Hematopoietic multipotent progenitor cell treated with erythropoietin and hydrocortisone succinate and interleukin-3 and kit ligand, for 4 days (in vitro differentiated cells): ENCODE measurements at places on chromosomes 6 and 20.
A peak's percentile ranks its signal among the peaks of the same experiment; 100 is the strongest.

DNA sequence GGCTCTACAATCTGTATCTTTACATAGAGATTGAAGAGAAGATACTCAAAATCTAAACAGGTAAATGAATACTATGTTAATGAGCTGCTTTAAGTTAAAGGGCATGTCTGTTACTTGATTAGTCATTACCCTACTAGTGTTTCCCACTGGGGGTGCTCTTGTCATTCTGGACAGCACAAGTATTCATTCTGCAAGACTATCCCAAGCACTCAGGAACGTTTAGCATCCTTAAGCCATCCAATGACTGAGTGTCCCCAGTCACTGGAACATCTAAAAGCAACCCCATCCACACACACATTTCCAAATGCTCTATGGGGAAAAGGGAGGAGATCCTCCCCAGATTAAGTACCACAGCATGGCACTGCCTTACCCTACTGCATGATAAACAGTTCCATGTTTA, 25.7 kb downstream of the EZR start:
- DNase-seq = peak; percentile 72

GRCh38 chr6:33693186-33694105, 18.1 kb downstream of the UQCC2 start:
- peak; percentile 22 for DNase-seq

GRCh38 chr6:13654496-13654895, 39.4 kb downstream of the NOL7 start:
- no peak for DNase-seq

DNA sequence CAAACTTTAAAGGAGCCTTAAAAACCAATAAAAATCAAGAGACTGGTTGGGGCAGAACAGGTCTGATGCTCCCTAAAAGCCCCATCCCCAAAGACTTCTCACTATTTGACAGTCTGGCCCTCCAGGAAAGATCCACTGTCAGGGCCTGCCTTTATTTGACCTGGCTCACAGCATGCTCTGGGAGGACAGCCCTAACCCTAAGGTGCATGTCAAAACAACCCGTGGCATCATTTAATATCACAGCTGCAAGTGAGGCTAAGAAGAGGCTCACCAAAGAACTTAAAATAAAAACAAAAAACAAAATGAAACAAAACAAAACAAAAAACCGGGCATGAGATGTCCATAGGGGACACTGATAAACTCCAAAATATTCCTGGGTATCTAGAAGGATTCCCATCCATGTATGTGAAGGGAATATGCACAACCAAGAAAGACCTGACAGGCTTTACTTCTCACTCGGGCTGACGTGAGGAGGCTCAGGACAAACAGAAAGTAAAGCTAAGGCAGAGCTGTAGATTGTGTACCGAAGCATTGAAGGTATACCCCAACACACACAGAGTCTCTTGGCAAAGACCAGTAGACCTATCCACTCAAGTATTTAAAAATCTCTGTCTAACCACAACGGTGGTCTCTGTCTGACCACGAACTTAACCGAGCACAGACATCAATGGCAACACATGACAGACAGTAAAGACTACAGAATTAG, 57.3 kb downstream of the AHI1 start:
- DNase-seq = no peak

DNA sequence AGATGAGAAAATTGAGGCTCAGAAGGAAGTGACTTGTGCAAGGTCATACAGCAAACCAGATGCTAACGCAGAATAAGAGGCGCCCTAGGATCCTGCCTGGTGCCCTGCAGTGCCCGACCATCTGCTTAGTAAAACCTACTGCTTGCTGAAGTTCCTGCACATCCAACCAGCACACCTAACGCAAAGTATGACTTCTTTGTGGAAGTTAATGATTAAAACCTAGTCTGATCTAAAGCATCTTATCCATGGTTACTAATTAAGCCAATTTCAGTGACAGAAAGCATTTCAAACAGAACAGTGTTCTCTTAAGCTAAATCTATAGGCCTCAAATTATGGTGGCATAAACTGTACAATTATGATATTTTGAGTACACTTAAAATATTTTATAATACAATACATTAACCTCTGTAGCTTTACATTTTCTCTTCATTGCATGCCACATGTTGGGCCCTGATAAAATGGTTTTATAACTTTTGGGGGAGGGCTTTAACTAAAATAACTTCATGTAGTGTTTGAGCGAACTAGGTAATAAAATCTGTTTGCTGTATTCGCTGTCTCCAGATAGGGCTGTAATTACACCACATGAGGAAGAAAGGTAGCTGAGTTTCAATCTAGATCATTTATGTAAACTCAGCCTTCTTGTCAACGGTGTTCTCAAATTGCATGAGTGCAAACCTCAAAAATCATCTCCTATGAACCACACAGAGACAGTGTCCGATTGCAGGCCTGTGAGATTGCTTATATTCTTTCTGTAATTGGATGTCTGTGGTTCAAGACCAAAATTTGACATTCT, 37.5 kb upstream of the BEND3 start:
- no peak for DNase-seq

- peak; percentile 74 for DNase-seq
Measured at GRCh38 chr6:138593124-138593877, 94.0 kb upstream of the NHSL1 start.

DNA sequence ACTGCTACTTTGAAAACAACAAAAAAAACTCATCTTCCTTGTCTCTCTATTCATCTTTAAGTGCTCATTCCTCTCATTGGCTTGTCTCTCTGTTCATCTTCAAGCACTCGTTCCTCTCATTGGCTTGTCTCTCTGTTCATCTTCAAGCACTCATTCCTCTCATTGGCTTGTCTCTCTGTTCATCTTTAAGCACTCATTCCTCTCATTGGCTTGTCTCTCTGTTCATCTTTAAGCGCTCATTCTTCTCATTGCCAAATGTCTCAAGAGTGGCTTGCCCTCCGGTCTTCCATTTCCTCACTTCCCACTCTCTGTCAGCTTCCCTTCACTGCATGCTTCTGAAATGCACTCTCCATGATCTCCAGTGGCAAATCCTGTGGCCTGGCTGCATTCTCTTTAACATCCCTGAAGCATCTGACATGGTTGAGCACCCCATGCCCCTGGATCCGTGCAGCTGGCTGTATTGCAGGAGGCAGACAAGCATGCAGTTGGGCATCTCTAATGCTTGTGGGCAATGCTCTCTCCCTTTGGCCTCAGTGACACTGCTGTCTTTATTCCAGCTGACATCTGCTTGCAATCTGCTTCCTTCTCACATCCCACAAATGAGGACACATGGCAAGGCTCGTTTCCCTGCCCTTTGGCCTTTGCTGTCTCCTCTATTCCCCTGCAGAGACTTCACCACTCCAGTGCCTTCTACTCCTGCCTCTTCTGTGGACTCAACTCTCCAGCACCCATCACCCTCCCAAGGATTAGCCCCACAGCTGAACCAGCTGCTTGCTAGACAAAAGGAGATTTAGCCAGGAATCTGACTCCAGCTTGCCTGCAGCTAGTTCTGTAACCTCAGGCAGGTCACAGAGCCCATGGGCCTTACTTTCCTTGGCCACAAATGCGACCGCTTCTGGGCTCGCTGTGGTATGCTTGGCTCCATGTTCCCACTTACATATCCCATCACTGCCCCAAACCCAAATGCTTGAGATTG, 143.2 kb upstream of the SNX9 start:
- no peak for DNase-seq

DNA sequence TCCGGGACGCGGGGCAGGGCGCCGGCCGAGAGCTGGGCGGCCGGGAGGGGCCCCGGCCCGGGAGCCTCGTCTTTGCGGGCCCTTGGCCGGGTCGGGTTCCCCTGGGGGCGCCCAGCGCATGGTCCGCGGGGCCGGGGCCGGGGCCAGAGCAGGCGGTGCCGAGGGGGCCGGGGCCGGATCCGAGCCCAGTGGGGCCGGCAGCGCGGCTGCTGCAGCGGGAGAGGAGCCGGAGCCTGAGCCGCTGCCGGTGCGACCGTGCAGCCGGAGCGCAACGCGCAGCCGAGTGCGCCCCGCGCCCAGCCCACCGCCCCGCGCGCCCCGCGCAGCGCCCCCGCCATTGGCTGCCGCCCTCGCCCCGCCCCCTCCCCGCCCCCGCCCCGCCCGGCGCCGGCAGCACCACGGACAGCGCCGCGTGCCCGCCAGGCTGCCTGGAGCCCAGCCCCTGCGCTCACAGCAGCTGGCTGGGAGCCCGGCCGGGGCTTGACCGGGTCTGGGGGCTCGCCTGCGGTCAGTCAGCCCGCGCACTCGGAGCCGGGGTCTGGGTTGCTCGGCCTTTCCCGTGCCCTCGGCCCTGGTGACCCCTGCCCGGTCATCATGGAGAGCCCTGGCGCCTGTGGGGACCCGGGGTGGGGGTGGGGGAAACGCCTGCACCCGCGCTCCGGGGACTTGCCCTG, at the start of gene HRH3:
HRH3 (minus strand) TSS at position 287 of the 674 bp plus-strand sequence. CDS start 308 bp downstream, outside the sequence.
- DNase-seq = peak; percentile 72

GRCh38 chr20:29079769-29080690, 2177.4 kb upstream of the DEFB115 start:
- DNase-seq = peak; percentile 62

DNA sequence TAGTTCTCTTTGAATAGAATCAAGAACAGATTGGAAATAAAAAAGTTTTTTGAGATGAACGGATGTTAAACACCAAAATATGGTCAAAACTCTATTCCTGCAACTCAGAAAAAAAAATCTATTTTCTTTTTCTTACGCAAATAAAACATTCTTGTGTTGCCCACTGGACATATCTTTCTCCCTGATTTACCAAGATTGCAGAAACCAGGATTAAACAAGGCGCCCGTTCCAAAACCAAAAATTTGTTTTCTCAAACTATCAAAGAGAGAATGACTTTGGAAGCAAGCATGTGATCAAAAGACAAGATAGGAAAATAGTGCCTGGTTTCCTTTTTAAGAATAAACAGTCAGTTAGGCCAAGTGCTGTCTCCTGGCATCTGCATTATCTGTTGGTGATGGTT, 273.1 kb downstream of the CLIC5 start:
- no peak for DNase-seq

- no peak for DNase-seq
Measured at GRCh38 chr6:160398674-160399271, 50.6 kb downstream of the SLC22A3 start.

- no peak for DNase-seq
Measured at GRCh38 chr20:17327185-17328148, 100.6 kb downstream of the PCSK2 start.

DNA sequence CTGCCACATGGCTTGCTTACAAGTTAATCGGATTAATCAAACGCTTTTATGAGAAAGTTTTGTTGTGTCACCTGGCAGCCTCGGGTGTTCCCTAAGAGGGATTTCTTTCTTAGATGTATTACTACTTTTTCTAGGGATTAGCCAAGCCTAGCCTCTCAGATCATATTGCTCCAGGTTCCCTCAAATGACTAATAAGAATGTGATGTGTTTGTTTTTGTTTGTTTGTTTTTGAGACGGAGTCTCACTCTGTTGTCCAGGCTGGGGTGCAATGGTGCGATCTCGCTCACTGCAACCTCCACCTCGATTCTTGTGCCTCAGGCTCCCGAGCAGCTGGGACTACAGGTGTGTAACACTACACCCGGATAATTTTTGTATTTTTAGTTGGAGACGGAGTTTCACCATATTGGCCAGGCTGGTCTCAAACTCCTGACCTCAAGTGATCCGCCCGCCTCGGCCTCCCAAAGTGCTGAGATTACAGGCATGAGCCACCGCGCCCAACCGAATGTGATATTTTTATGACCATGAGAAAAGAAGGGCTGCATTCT, 977 bp downstream of the HMGN4 start:
- no peak for DNase-seq
